Lung (tissue), 17 donors: ENCODE measurements at places on chromosomes 11 and 22. TPM values are rescaled to one million over a fixed set of nuclear protein-coding genes. Genes with fewer than 3 reads are reported as not detected.

- H3K4me3 ChIP-seq: no peak overlapping the region
- no peak for DNase-seq
- no peaks in the 10 kb centered on the region for H3K27me3 ChIP-seq
- no peaks in the 10 kb centered on the region for H3K4me1 ChIP-seq
- no peaks in the 10 kb centered on the region for H3K36me3 ChIP-seq
These were observed 16.9 kb upstream of the TMEM135 start for GRCh38 chr11:87020764-87021365.

DNA sequence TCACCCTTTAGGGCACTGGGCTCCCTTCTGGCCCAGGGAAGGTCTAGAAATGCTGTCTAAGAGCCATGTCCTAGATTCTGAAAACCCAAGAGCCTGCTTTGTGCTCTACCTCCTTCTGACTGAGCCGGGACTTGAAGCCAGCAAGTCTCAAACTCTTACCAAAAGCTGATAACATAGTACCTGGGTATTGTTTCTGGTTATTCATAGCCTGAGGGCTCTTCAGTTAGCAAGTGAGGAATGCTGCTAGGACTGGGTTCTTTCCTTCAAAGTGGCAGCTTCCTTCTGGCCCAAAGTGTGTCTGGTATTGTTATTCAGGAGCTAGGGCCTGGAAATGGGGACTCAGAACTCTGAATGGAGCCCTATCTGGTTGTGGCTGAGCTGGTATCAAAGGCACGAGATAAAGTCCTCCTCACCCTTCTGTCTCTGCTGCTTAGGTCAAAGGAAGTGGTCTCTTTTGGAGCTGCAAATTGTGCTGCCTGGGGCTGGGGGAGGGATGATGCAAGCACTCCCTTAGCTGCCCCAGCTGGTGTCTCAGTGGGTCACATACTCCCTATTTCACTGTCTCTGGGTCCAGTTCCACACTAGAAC is 696.0 kb upstream of the CCDC179 start:
- H3K27ac ChIP-seq: no peak overlapping the region
- no peaks in the 10 kb centered on the region for H3K4me1 ChIP-seq
- H3K27me3 ChIP-seq: no peaks in the 10 kb centered on the region
- DNase-seq: no peak
- no peaks in the 10 kb centered on the region for H3K36me3 ChIP-seq

DNA sequence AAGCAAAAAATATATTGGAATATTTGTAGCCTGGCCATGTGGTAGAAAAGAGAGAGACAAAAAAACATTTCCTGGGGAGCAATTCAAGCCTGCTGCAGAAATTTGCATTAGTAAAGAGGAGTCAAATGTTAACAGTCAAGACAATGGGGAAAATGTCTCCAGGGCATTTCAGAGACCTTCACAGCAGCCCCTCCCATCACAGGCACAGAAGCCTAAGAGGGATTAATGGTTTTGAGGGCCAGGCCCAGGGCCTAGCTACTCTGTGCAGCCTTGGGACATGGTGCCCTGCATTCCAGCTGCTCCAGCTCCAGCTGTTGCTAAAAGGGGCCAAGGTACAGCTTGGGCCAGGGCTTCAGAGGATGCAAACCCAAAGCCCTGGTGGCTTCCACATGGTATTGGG is 46.8 kb downstream of the PGR start:
- H3K27ac ChIP-seq: no peak overlapping the region
- H3K27me3 ChIP-seq: no peaks in the 10 kb centered on the region
- H3K36me3 ChIP-seq: no peaks in the 10 kb centered on the region
- H3K4me3 ChIP-seq: no peak overlapping the region
- no peaks in the 10 kb centered on the region for H3K4me1 ChIP-seq
- DNase-seq: no peak

DNA sequence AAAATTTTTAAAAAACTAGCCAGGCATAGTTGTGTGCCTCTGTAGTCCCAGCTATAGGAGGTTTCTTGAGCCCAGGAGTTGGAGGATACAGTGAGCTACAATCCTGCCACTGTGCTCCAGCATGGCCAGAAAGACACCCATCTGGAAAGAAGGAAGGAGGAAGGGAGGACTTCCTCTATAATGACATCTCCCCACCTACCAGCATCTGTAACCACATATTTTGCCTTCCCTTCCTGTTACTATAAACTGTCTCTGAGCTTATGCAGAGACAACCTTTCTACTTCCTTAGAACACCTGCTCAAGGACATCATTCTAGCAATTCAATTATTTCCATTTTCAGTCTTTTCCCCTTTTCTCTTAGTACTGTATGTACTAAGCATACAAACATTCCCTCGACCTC is 2.2 kb upstream of the NUP160 start:
- no peak for DNase-seq
- H3K4me3 ChIP-seq: no peak overlapping the region
- peaks cover 4% of the 10 kb centered on the region for H3K36me3 ChIP-seq
- no peak overlapping the region for H3K27ac ChIP-seq
- peaks cover 14% of the 10 kb centered on the region for H3K4me1 ChIP-seq

GRCh38 chr11:124893781-124894401 is 3.8 kb downstream of the ROBO4 start:
- H3K4me3 ChIP-seq: no peak overlapping the region
- H3K27ac ChIP-seq: peak overlapping the region; percentile 85
- peaks cover 4% of the 10 kb centered on the region for H3K4me1 ChIP-seq
- H3K36me3 ChIP-seq: peaks cover 4% of the 10 kb centered on the region

- no peak overlapping the region for H3K27ac ChIP-seq
- no peaks in the 10 kb centered on the region for H3K36me3 ChIP-seq
- H3K4me1 ChIP-seq: no peaks in the 10 kb centered on the region
- no peaks in the 10 kb centered on the region for H3K27me3 ChIP-seq
- DNase-seq: no peak
- H3K4me3 ChIP-seq: no peak overlapping the region
These were observed 903.7 kb downstream of the FAM181B start for GRCh38 chr11:81829976-81830375.

- no peak overlapping the region for H3K4me3 ChIP-seq
- H3K4me1 ChIP-seq: no peaks in the 10 kb centered on the region
- DNase-seq: no peak
- no peaks in the 10 kb centered on the region for H3K27me3 ChIP-seq
These were observed 120.1 kb upstream of the LRRC4C start for GRCh38 chr11:41579546-41579945.

Gene CELSR1
- 65.9 TPM for total RNA-seq

DNA sequence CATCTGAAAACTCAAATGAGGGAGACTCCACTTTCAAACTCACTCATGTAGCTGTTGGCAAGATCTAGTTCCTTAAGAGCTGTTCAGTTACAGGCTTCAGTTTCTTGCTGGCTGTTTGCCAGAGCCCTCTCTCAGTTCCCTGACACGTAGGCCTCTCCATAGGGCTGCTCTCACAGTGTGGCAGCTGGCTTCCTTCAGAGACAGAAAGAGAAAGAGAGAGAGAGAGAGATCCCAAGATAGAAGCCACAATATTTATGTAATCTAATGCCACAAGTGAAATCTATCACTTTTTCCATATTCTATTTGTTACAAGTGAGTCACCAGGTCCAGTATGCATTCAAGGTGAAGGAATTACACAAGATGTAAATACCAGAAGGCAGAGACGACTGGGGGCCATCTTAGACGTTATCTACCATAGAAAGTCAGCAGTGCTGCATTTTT is 168.8 kb downstream of the RCN1 start:
- H3K27ac ChIP-seq: no peak overlapping the region
- peaks cover 5% of the 10 kb centered on the region for H3K4me1 ChIP-seq
- H3K27me3 ChIP-seq: no peaks in the 10 kb centered on the region
- H3K4me3 ChIP-seq: no peak overlapping the region

Gene B4GALNT4
- 1.4 TPM for total RNA-seq

GRCh38 chr11:34343153-34343552 is 14.7 kb downstream of the ABTB2 start:
- no peak overlapping the region for H3K4me3 ChIP-seq
- H3K4me1 ChIP-seq: peaks cover 35% of the 10 kb centered on the region
- no peak overlapping the region for H3K27ac ChIP-seq

DNA sequence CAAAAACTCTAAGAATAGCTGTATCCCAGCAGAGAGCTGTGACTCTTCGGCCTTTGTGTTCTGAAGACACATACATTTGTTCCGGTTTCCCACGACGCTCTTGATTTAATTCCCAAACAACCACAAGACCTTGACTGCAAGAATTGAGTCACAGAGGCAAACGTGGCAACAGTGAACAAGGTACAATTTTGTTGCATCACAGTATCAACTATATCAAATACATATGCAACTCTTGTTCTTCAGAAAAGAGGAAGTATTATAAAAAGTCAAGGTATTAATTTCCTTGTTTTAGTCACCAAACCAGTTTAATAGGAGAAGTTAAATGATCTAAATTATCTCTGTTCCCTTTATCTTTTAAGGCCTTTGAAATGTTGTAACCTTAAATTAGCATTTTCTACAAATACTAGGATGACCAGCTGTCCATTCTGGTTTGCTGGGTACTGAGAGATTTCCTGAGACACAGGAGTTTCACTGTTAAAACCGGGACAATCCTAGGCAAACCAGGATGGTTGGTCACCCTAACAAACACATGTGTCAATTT is 11.1 kb downstream of the HPS5 start:
- H3K4me3 ChIP-seq: no peak overlapping the region
- DNase-seq: no peak
- no peaks in the 10 kb centered on the region for H3K27me3 ChIP-seq

Gene KRTAP5-8
- total RNA-seq: not detected

GRCh38 chr22:19853879-19854777 is 546 bp downstream of the GNB1L start:
- H3K36me3 ChIP-seq: peaks cover 6% of the 10 kb centered on the region
- peak overlapping the region; percentile 87 for H3K27ac ChIP-seq
- peaks cover 26% of the 10 kb centered on the region for H3K4me1 ChIP-seq
- H3K27me3 ChIP-seq: no peaks in the 10 kb centered on the region
- no peak for DNase-seq

GRCh38 chr11:1638344-1638743 is 8.8 kb downstream of the KRTAP5-5 start:
- no peak overlapping the region for H3K4me3 ChIP-seq
- peaks cover 4% of the 10 kb centered on the region for H3K27me3 ChIP-seq
- no peak for DNase-seq
- peak overlapping the region; percentile 4 for H3K27ac ChIP-seq
